ENCODE measurements at places on chromosomes 16 and 17. TPM values are rescaled to one million over a fixed set of nuclear protein-coding genes. Genes with fewer than 3 reads are reported as not detected.
A peak's percentile ranks its signal among the peaks of the same experiment; 100 is the strongest.

KRTAP3-1 gene
- total RNA-seq, result not detected

SCGB1C2 gene
- not detected for total RNA-seq

USP31 gene
- total RNA-seq, result 5.7 TPM

FBXW10 gene
- 0.20 TPM for total RNA-seq

ZFPM1 gene
- 4.1 TPM for total RNA-seq

TMED6 gene
- 4.6 TPM for total RNA-seq

- DNase-seq, result no peak
Observed at GRCh38 chr16:1481906-1482835, 6.6 kb downstream of the PTX4 start.

DNA sequence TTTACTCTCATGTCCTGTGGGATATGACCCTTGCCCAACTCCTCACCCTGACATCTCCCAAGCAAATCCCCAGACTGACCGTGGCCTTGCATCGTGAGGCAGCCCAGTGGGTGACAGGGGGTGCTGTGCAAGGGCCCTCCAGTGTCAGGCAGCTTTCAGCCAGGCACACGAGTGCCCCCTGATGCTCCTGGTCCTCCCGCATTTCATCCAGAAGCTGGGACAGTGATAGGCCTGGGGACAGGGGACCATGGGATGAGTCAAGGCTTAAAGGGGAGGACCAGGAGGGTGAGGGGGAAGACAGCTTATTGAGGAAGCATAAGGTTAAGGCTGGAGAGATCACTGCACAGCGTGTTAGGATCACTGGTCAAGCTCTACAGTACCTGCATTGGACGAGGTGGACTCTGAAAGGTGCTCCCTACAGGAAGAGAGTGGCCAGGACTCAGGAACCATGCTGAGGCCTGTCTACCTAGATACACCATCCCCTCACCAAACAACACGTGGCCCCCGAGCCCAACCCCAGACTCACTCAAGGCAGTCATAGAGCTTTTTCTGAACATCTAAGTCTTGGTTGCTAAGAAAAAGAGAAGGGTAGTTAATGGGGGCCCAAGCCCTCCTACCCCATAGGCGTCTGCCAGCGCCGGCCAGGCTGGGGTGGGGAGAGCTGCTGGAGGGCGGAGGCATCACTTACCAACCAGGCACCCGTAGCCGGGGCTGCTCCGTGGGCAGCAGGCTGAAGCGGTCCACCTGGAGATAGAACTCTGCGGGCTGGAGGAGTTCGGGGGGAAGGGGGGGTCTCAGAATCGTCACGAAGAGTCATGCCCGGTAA is 998 bp downstream of the ACD start:
- no peak for DNase-seq

- DNase-seq, result no peak
Observed at GRCh38 chr16:12674071-12674470, 129.6 kb downstream of the CPPED1 start.

DNA sequence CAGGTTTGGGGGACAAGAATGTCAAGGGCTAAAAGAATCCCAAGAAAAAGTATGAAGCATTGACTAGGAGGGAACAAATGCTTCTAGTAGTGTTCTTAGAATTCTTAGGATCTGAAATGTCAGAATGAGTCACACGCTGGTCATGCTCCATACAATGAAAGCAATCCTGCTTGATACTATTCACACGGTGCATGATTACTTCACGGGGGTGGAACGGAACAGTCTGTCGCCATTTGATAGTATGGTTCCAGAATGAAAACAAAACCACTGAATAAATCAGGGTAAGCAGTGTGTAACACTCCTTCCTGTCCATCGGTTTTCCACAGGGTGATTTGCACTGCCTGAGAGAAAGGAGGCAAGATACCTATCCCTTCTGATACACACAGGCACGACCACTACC is 22.9 kb upstream of the YWHAE start:
- no peak for DNase-seq

GRCh38 chr16:50354629-50355456 is 13.9 kb downstream of the BRD7 start:
- DNase-seq, result no peak

DNA sequence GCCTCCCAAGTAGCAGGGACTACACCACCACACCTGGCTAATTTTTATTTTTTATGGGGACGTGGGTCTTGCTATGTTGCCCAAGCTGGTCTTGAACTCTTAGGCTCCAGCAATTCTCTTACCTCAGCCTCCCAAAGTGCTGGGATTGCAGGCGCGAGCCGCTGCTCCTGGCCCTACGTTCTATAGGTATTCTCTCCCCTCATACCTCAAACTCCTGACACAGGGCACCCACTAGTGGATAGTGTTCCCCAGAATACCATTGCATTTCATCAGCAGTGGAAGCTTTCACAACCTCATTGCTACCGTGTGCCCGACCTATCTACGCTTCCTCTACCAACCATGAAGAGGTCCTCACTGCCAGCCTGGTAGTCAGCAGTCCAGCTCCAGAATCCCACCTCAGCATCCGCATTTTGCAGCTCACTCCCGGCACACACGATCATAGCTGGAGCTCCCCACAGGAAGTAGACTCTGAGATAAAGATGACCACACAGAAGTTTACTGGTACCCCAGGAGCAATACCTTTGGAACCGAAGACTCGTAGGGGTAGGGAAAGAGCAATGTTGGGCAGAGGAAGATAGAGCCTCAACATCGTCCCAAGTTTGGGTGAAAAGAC is 9.3 kb downstream of the CTRB2 start:
- no peak for DNase-seq

DNA sequence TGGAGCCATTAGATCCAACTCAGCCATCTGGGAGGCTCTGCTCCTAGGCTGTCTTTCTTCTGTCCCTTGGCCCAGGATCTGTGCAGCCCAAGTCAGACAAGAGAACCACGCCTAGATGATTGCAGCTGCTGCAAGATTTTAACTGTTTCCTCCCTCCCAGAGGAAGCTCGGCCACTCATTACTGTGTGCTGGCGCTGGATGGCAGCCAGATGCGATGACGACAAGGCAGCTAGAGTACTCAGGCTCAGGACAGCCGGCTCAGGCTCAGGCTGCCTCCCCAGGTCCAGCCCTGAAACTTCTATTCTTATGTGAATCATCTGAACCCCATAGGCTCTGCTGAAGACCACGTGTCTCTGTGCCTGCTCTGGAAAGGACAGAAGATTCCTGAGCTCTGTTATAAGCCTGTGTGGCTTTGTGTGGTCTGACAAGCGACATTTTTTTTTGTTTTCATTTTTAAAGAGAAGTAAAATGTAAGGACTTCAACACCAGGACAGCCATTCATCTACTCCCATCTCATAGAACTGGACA is 32.1 kb upstream of the FBXW10B start:
- DNase-seq, result peak; percentile 96

GRCh38 chr16:54285414-54286089 is 1.0 kb downstream of the IRX3 start:
- DNase-seq, result no peak

GRCh38 chr16:79500286-79500685 is 100.3 kb downstream of the MAF start:
- DNase-seq, result no peak

DNA sequence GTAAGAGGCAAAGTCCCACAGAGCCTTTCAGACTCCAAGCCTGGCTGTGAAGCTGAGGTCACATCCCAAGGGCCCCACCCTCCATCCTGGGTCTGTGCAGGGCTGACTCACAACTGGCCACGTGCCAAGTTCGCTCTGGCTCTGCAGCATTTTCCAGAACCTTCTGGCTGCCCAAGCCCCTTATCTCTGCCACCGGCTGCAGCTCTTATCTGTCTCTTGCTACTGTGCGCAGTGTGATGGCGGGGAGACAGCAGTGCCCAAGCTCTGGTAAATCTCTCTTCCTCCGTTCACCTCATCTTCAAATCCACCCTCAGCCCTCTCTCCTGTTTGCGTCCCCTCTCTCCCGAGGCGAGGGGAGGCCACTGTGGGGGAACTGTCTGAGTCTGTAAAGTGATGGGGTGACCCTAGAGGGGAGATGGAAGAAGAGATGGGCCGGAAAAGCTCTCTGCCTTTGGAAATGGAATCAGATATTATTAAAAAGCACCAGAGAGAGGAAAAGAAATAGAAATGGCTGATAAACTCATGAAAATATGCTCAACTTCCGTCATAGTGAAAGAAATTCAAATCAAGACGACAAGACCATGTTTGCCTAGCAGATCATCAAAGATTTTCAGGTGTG is 162.7 kb upstream of the CDC42EP4 start:
- peak; percentile 94 for DNase-seq

- DNase-seq, result peak; percentile 95
Observed at GRCh38 chr16:10918294-10919002, 23.8 kb downstream of the DEXI start.

DNA sequence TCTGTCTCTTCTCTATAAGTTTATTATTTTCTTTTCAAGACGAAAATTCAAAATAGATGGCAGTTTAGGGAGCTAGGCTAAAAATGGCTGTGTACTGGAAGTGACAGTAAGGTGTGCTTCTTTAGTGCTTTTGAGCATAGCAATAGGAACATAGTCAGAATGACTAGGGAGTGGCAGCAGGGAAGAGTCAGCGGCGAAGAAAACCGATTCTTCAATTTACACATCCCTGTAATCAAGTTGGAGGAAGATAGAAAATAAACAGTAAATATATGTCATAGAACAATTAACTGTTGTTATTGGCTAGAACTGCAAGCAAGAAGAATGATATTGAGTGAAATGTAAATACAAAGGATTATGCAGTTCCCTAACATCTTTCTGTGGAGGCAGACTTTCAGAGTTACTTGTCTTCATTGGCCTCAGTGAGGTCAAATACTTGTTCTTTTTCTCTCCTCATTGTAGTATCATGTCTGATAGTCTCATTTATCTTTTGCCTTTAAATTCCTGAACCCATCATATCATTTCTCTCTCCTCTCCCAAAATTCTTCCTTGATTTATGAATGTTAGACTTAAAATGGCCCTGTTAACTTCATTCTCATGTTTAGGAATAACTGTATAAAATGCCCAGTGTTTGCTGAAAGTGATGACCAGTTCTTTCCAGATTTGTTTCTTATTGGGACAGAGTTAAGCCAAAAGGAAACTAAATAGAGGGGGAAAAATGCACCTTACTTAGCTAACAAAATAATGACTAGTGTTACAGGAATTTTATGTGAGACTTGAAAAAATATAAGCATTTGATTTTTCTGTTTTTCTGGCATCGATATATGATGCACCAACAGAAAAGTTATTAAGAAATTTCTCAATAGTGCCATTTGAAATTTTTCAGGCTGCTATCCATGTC is 211.4 kb downstream of the BCAS3 start:
- no peak for DNase-seq

- no peak for DNase-seq
Observed at GRCh38 chr16:1150511-1150982, 2.4 kb upstream of the CACNA1H start.

DNA sequence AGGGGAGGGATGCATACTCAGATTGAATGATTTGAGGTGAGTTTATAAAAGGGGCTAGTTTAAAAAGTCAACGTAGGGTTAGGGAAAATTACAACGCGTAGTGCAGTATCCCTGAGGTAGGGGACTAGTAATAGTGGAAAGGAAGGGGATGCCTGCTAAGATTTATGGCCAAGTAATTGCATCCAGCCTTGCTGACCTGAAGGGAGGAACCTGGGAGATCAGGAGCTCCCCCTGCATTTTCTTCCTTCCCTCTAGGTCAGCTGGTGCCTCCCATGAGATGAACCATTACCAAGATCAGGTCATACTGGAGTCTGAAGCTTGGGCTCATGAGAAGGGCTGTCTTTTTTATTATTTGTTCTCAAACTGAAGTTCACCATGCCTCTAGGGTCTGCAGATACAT is 606.6 kb downstream of the TMEM114 start:
- DNase-seq, result no peak

GRCh38 chr16:8952281-8952751 is 11.4 kb downstream of the USP7 start:
- DNase-seq, result no peak
